ENCODE measurements at places on chromosomes 2 and 18.

DNA sequence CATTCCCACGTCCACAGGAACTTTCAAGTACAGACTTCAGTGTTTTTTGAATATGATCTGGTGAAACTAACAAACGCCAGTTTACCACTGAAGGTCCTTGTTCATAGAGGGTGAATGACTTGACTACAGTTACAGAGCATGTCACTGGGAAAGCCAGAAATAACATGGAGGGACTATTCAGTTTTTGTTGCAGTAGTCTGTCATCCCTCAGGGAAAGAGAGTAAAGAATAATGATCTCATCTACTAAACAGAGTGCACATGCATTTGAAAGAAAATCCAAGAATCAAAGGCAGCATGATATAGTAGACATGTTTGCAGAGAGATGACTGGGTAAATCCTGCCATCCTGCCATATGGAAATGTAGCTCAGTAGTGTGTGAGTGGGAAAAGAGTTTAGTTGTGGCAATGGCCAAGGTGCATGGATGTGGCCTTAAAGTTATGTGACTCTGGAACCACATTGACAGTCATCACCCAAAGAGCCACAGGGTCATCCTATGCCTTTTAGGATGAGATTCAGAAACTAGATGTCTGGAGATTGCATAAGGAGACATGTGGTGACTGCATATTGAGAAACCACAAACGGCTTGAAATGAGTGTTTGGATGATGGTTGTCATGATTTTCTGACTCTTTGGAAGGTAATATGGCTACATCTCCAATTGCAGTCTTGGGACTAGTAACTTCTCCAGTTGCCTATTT, 125.3 kb upstream of the ZEB2 start:
- no peak for DNase-seq

DNA sequence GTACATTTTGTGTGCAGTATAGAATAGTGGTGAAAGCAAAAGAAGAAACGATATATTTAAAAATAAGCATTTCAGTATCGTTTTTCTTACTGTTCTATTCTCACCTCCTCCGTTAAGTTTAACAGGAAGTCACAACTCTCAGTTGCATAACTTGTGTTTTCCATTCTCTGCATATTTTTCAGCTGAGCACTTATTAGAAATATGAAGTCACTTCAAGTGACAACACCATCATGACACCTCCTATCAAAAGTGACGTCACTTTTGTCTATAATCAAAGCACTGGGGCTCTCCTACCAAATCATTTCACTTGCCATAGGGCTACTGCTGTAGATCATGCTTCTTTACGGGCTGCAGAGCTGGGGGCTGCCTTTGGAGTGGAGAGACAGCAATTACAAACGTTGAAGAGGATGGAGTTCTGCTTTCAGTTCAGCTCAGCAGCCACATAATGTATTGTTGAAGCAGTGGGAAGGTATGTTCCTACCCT, 36.3 kb downstream of the STAT4 start:
- DNase-seq, result no peak

DNA sequence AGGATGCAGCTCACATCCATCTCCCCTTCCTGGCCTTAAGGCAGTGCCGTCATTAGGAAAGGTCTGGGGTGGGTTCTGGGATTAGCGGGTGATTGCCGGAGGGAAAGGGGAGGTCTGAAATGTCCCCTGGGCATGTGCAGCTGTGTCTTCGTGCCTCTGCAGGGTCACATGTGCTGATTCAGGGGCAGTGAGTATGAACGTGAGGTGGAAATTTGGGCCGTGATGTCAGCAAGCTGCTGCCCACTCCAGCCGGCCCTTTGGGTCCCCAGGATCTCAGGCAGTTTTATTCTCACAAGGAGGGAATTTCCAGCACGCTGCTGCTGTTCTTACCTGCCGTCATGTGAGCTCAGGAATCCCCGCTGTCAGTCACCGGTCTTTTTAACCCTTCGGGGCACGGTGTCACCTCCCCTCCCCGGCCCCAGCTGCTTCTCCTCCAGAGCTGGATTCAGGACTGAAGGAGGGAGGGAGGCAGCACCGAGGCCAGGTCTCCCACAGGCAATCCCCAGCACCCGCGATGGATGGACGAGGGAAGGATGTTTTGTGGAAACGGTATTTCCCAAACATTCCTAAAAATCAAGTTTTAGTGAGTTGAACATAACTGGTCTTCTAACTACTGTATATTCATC, 23.5 kb downstream of the GPR35 start:
- no peak for DNase-seq

- no peak for DNase-seq
Measured at GRCh38 chr2:65054749-65055421, 1.3 kb upstream of the CEP68 start.
